MV-4-11 (cell line): ENCODE measurements at places on chromosomes 2 and 18.
A peak's percentile ranks its signal among the peaks of the same experiment; 100 is the strongest.

- no peak for DNase-seq
Observed at GRCh38 chr18:9608298-9608697, 6.1 kb downstream of the PPP4R1 start.

- no peak for DNase-seq
Observed at GRCh38 chr18:13451213-13451540, 232.6 kb downstream of the LDLRAD4 start.

DNA sequence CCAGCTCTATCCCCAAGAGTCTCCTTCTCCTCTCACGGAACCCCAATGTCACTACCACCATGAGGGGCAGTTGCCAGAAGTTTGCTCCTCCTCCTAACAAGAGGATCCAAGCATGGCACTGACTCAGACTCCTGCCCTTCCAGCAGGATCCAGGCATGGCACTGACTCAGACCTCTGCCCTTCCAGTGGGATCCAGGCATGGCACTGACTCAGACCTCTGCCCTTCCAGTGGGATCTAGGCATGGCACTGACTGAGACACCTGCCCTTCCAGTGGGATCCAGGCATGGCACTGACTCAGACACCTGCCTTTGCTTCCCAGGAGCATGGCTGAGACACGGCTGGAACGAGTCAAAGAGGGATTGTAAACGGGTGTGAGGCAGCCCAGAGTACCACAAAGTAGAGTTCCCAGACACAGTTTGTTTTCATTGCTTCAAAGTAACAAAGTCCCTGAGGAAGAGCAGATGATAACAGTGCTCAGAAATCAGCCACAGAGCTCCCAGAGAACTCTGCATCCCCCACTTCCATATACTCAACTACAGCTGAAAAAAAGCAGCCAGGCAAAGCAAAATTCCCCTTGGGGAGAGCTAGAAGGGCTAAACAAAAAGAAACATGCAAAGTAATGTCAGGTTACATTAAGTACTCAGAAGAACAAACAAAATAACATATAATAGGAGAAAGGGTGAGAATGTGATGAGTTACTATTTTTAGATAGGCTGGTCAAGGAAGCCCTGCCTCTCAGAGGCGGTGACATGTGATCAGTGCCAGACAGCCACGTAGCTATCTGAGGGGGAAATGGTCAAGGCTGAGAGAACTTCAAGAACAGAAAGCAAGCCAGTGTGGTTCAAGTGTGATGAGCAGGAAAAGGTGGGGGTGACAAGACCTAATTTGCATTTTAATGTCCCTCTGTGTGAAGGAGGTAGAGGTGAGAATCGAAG lies 3.0 kb downstream of the BUB1 start:
- DNase-seq = peak; percentile 73

GRCh38 chr18:40687399-40687798 lies 1267.6 kb upstream of the PIK3C3 start:
- DNase-seq = no peak

DNA sequence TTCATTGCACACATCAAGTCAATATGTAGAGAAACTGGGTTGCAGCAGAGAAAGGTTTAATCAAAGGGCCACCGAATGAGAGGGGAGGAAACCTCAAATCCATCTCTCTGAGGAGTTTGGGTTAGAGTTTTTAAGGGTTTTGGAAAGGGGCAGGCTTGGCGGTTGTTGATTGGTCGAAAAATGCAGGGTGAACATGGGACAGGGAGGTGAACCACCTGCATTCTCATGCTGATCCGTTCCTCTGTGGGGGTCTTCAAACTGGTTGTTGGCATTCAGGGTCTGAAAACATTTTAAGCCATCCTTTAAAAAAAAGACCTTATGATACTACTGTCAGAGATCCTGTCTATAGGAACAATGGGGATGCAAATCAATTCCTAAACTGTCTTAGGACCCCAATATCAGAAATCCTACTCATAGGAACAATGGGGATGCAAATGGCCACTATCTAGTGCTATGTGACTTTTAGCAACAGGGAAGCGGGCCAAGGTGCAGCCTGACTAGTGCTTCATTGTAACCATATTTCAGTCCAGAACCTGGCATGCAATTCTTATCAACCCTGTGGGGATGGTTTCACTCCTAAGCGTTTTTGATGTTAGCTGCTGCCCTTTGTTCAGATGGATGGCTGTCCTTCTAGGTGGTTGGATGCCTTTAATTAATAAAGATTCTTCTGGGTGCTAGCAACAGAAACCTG lies 120.1 kb upstream of the MGAT5 start:
- DNase-seq = no peak
